PC-3 (cell line): ENCODE measurements at places on chromosomes 4 and X. TPM values are rescaled to one million over a fixed set of nuclear protein-coding genes. Genes with fewer than 3 reads are reported as not detected.

Gene ADAMTS3
- 3.2 and 3.5 TPM in 2 replicates for total RNA-seq

Gene AIMP1
- 15.3 and 15.9 TPM in 2 replicates for total RNA-seq

Gene TBL1X
- 31.9 and 51.6 TPM in 2 replicates for total RNA-seq

Gene TRPC3
- not detected in 2 replicates for total RNA-seq

Gene RNF212
- total RNA-seq = not detected in 2 replicates

Gene CXCL9
- not detected in 2 replicates for total RNA-seq

Gene GALNTL6
- total RNA-seq = not detected in 2 replicates

Gene SPON2
- 0.80 and 1.0 TPM in 2 replicates for total RNA-seq

Gene PARM1
- total RNA-seq = 2.9 and 4.5 TPM in 2 replicates

Gene KLHL4
- 1.0 and 1.1 TPM in 2 replicates for total RNA-seq

Gene TEX13C
- total RNA-seq = not detected in 2 replicates

Gene USP17L21
- not detected in 2 replicates for total RNA-seq

Gene UBQLN2
- total RNA-seq = 9.7 and 16.6 TPM in 2 replicates

Gene CHRNA9
- not detected in 2 replicates for total RNA-seq

GRCh38 chr4:68175562-68176155 is 46.0 kb upstream of the TMPRSS11F start:
- no peak overlapping the region for H3K27ac ChIP-seq
- peaks cover 2% of the 10 kb centered on the region for H3K4me1 ChIP-seq
- DNase-seq = peak; percentile 86

- peaks cover 32% of the 10 kb centered on the region; the same call in 1 of the 2 replicates for H3K27me3 ChIP-seq
- no peaks in the 10 kb centered on the region for H3K4me1 ChIP-seq
- no peak for DNase-seq
- no peaks in the 10 kb centered on the region for H3K36me3 ChIP-seq
Observed at GRCh38 chr4:3869174-3869572, 103.0 kb downstream of the ADRA2C start.

- no peak overlapping the region for H3K27ac ChIP-seq
- peak overlapping the region; percentile 66 for H3K4me3 ChIP-seq
- no peaks in the 10 kb centered on the region for H3K36me3 ChIP-seq
- DNase-seq = no peak
- no peaks in the 10 kb centered on the region for H3K27me3 ChIP-seq
Observed at GRCh38 chr4:112818594-112818965, 181.6 kb downstream of the LARP7 start.

- H3K27ac ChIP-seq = no peak overlapping the region
- DNase-seq = no peak
- no peaks in the 10 kb centered on the region for H3K27me3 ChIP-seq
- no peak overlapping the region for H3K4me3 ChIP-seq
- no peaks in the 10 kb centered on the region for H3K36me3 ChIP-seq
Observed at GRCh38 chr4:102988429-102989020, 31.0 kb downstream of the SLC9B1 start.

DNA sequence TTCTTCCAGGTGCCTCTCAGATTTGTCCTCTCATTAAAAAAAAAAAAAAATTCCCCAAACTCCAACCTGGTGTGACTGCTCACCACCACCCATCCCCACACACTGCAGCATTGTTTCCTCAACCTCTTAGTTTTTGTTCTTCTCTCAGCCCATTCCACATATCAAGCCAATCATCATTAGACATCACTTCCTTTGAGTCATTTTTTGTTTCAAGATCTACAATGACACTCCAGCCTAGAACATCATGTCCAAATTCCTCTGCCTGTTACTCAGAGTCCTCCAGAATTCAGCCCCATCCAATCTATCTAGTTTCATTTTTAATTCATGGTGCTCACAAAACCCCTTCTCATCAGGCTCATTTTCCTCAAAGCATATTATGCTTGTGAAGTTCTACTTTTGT is 262.5 kb upstream of the TEX13A start:
- H3K4me3 ChIP-seq = no peak overlapping the region
- peak; percentile 64 for DNase-seq
- H3K27me3 ChIP-seq = no peaks in the 10 kb centered on the region
- peaks cover 11% of the 10 kb centered on the region; the same call in 1 of the 2 replicates for H3K4me1 ChIP-seq
- H3K27ac ChIP-seq = no peak overlapping the region; the same call in 1 of the 2 replicates

GRCh38 chrX:2550328-2551020 is 49.7 kb upstream of the DHRSX start:
- H3K27ac ChIP-seq = no peak overlapping the region
- no peak overlapping the region for H3K4me3 ChIP-seq
- DNase-seq = no peak
- no peaks in the 10 kb centered on the region for H3K4me1 ChIP-seq

GRCh38 chrX:121639781-121640180 is 592.4 kb downstream of the GLUD2 start:
- H3K27me3 ChIP-seq = no peaks in the 10 kb centered on the region

DNA sequence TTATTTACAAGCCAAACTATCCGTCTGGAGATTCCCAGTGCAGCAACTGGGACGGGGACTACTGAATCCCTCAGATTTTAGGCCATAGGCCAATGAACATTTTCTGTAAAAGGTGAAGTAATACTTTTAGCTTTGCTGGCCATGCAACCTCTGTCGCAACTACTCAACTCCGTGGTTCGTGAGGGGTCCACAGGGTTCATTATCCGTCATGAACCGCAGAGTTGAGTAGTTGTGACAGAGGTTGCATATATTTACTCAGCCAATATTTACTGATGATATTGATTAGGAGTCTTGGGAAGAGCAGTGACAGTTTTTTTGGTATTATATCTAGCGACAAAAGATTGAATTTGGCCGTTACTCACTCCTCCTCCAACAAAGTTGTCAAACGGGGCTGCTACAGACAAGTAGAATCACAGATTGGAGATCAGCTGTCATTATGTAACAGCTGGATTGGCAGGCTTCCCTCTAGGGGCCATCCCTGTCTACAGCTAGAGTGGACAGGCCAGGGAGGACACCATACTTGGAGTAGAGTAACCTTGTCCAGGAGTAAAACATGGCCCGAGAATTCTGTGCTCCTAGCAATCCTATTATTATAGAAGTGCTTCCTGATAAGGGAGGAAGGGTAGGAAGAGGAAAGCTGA is 37.2 kb upstream of the CD38 start:
- no peaks in the 10 kb centered on the region for H3K4me1 ChIP-seq
- DNase-seq = no peak
- H3K27ac ChIP-seq = no peak overlapping the region

- no peak overlapping the region for H3K27ac ChIP-seq
- H3K36me3 ChIP-seq = no peaks in the 10 kb centered on the region
- no peak for DNase-seq
- no peaks in the 10 kb centered on the region for H3K4me1 ChIP-seq
- H3K4me3 ChIP-seq = no peak overlapping the region
Observed at GRCh38 chr4:22573198-22573597, 57.3 kb upstream of the ADGRA3 start.

- no peaks in the 10 kb centered on the region for H3K4me1 ChIP-seq
- no peak overlapping the region for H3K4me3 ChIP-seq
- no peaks in the 10 kb centered on the region for H3K36me3 ChIP-seq
- H3K27me3 ChIP-seq = no peaks in the 10 kb centered on the region
- no peak overlapping the region for H3K27ac ChIP-seq
Observed at GRCh38 chr4:108181704-108182103, 13.0 kb upstream of the LEF1 start.

DNA sequence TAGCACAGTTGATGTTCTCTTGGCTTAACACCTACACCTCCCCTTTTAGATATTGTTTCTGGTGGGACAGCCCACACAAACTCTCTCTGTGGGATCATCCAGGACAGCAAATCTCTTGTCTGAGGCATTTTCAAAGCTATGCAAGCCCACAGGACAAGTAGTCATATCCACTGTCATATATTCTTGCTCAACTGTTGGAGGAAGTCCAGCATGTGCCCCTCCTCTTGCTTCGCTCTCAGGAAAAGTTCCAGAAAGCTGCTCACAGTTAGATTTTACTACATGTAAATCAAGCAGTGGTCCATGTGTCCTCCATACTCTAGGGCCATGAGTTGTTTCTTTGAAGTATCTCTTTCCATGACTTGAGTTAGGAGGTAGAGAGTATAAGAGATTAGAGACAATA is 260.7 kb downstream of the INPP4B start:
- H3K4me1 ChIP-seq = peaks cover 6% of the 10 kb centered on the region; the same call in 1 of the 2 replicates
- no peaks in the 10 kb centered on the region for H3K36me3 ChIP-seq
- no peak overlapping the region for H3K4me3 ChIP-seq
- no peaks in the 10 kb centered on the region for H3K27me3 ChIP-seq
- no peak for DNase-seq
- no peak overlapping the region for H3K27ac ChIP-seq

GRCh38 chrX:100395781-100396180 is 14.3 kb downstream of the PCDH19 start:
- H3K4me1 ChIP-seq = no peaks in the 10 kb centered on the region
- H3K27me3 ChIP-seq = no peaks in the 10 kb centered on the region; the same call in 1 of the 2 replicates
- no peaks in the 10 kb centered on the region for H3K36me3 ChIP-seq
- no peak for DNase-seq
- H3K4me3 ChIP-seq = no peak overlapping the region

- no peak overlapping the region for H3K4me3 ChIP-seq
- H3K4me1 ChIP-seq = peaks cover 28% of the 10 kb centered on the region
- no peak for DNase-seq
- H3K27me3 ChIP-seq = no peaks in the 10 kb centered on the region
- H3K36me3 ChIP-seq = no peaks in the 10 kb centered on the region
Observed at GRCh38 chrX:30280428-30280827, 28.8 kb downstream of the NR0B1 start.

GRCh38 chr4:83110970-83111750 is 3.4 kb downstream of the PLAC8 start:
- H3K27me3 ChIP-seq = no peaks in the 10 kb centered on the region
- peaks cover 24% of the 10 kb centered on the region for H3K4me1 ChIP-seq
- no peaks in the 10 kb centered on the region for H3K36me3 ChIP-seq
- no peak overlapping the region; the same call in 1 of the 2 replicates for H3K4me3 ChIP-seq

DNA sequence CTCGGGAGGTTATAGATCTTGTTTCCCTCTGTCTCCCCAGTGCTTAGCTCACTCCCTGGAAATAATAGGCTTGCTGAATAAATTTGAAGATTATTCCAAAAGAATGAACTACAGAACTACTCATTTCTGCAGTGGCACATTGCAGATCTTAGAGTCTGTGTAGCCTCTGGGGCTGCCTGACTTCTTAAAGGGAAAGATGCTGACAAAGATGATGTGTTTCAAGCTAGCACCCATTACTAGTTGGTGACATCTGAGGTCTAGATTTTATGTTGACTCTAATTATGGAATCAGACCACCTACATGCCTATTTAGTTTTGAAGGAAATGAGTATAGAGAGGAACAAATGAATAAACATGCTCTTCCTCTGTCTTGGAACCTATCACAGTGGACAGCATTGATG is 123.7 kb upstream of the KCNIP4 start:
- H3K4me3 ChIP-seq = no peak overlapping the region
- no peaks in the 10 kb centered on the region for H3K27me3 ChIP-seq
- H3K4me1 ChIP-seq = no peaks in the 10 kb centered on the region
- DNase-seq = no peak

DNA sequence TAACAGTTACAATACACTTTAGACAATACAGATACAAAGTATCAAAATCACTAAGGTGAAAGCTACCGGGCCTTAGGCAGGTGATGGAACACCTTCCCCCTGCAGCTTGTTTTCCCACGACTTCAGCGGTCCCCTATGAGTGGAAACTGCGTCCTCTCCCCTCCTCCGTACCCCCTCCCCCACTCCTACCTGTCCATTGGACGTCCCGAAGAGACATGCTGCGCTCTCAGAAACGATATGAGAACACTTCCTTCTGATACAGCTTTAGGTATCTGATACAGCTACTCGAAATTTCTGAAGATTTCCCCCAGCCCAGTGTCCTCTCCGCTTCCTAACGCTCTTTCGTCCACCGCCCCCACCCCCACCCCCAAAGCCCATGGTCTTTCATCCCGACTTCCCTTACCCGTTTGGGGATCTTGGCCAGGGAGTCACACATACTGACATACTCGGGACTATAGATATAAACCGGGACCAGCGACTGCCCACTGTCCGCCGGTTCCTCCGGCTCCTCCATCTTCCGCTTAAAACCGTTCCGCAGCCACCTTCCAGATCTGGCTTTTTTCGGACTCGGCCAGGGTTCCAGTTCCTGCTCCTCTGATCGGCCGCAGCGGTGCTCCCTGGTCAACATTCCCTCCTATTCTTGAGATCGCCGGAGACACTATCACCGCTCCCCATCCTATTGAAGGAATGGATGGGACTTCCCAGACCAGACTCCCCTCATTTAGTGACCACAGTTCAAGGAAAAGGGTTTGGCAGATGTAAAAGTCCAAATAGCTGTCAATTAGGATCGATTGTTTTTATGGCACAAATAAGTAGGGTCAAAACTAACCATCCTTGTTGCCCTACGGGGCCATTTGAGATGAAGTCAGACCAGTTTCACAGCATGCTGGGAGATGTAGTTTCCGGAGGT is at the start of gene HDAC8:
Gene HDAC8 (minus strand): TSS at position 596 of the 910 bp plus-strand sequence. CDS start 82 bp downstream, at position 514.
- H3K27me3 ChIP-seq = no peaks in the 10 kb centered on the region
- H3K36me3 ChIP-seq = peaks cover 6% of the 10 kb centered on the region; the same call in 1 of the 2 replicates
- H3K4me1 ChIP-seq = peaks cover 45% of the 10 kb centered on the region
- peak; percentile 80 for DNase-seq
- peak within 1 kb of the TSS; percentile 21 for H3K27ac ChIP-seq

DNA sequence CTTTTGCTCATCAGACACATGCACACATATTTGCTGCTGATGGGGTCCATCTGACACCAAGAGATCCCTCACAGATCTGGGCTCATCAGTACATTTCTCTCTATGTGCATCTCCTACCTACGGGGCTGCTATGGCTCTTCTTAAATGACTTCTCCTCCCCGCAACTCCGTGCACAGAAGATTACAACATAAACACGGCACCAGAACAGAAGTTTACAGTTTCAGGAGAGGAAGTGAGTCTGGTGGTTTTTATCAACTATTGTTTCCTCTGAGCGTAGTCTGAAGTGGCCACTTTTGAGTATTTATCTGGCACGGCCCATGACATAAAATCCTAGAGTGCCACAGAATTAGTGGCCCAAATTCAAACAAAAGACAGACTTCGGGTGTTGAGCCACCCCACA is 263.8 kb downstream of the PRDM5 start:
- H3K36me3 ChIP-seq = no peaks in the 10 kb centered on the region
- H3K4me1 ChIP-seq = no peaks in the 10 kb centered on the region
- H3K27me3 ChIP-seq = no peaks in the 10 kb centered on the region
- H3K27ac ChIP-seq = no peak overlapping the region
- H3K4me3 ChIP-seq = no peak overlapping the region

DNA sequence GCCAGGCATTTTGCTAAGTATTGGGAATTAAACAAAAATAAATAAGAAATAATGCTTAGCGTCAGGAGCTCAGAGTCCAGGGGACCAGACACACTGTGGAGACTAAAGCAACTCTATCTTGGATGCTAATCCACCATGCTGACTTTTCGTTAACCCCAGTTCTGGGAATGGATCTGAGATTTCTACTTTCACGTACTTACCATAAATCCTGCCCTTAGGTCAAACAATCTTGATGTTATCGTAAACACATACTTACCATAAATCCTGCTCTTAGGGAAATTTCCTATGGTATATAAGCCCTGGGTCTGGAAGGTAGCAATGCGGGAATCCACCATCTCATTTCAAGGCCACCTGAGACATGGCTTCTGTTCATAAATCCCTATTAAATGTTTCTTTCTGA is 204.5 kb upstream of the IGFBP7 start:
- no peaks in the 10 kb centered on the region for H3K36me3 ChIP-seq
- no peak overlapping the region for H3K4me3 ChIP-seq
- no peaks in the 10 kb centered on the region; the same call in 1 of the 2 replicates for H3K4me1 ChIP-seq

DNA sequence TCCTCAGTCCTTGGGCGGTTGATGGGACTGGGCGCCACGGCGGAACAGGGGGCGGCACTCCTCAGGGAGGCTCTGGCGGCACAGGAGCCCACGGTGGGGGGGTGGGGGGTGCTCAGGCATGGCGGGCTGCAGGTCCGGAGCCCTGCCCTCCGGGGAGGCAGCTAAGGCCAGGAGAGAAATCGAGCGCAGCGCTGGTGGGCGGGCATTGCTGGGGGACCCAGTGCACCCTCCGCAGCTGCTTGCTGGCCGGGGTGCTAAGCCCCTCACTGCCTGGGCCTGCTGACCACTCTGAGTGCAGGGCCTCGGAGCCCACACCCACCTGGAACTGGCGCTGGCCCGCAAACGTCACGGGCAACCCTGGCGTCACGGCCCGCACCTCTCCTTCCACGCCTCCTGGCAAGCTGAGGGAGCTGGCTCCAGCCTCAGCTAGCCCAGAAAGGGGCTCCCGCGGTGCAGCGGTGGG is 164.9 kb upstream of the AGA start:
- no peak overlapping the region for H3K4me3 ChIP-seq
- H3K36me3 ChIP-seq = no peaks in the 10 kb centered on the region
- no peak for DNase-seq
